Endothelial cell (in vitro differentiated cells): ENCODE measurements at places on chromosomes 5 and 9.
A peak's percentile ranks its signal among the peaks of the same experiment; 100 is the strongest.

- no peak for DNase-seq
- no peaks in the 10 kb centered on the region for H3K36me3 ChIP-seq
- H3K4me1 ChIP-seq = no peaks in the 10 kb centered on the region
- peaks cover 2% of the 10 kb centered on the region for H3K27me3 ChIP-seq
These were observed 45.5 kb upstream of the SPATA31E1 start for GRCh38 chr9:87836951-87837705.

GRCh38 chr5:136028782-136029742 lies at the start of gene TGFBI:
TSS of gene TGFBI (plus strand) at chr5:136028988. CDS start at chr5:136029056, 68 bp downstream.
- DNase-seq = peak; percentile 70
- H3K36me3 ChIP-seq = no peaks in the 10 kb centered on the region
- peaks cover 14% of the 10 kb centered on the region for H3K4me1 ChIP-seq
- H3K27ac ChIP-seq = no peak within 1 kb of the TSS

DNA sequence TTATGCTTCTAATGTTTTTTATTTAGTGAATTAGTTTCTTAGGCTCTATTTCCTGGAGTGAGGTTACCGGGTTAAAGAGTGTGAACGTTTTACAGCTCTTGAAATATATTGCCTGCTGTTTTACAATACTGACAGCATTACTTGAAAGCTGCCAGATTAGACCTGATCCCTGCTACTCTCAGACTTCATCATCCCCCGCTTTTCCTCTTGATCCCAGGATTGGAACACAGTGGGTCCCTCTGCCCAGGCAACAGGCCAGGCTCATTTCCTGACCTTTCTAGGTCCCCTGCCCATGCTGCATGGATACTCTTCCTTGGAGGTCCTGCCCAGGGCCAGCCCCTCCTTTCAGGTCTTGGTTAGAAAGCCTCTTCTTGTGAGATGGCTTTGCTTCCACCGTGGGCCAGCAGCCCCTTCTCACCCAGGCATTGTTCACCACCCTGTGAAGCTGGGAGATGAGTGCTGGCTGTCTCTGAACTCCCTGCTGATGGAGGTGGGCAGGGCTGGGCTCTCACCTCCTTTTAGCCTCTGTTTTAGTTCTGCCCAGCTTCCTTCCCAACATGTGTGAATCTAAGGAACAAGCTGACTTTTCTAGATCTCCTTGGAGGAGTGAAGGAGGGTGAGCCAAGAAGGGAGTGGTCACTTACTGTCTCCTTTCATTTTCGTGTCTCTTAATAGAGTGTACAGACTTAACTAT lies 15.5 kb upstream of the FAM120AOS start:
- DNase-seq = no peak
- peaks cover 42% of the 10 kb centered on the region for H3K4me1 ChIP-seq
- no peaks in the 10 kb centered on the region for H3K27me3 ChIP-seq
- no peak overlapping the region for H3K27ac ChIP-seq
- no peaks in the 10 kb centered on the region for H3K36me3 ChIP-seq

GRCh38 chr9:121731919-121732318 lies 80.5 kb downstream of the DAB2IP start:
- DNase-seq = no peak
- peaks cover 6% of the 10 kb centered on the region for H3K36me3 ChIP-seq
- H3K4me1 ChIP-seq = peaks cover 36% of the 10 kb centered on the region
- peak overlapping the region; percentile 48 for H3K27ac ChIP-seq
- no peak overlapping the region for H3K4me3 ChIP-seq

DNA sequence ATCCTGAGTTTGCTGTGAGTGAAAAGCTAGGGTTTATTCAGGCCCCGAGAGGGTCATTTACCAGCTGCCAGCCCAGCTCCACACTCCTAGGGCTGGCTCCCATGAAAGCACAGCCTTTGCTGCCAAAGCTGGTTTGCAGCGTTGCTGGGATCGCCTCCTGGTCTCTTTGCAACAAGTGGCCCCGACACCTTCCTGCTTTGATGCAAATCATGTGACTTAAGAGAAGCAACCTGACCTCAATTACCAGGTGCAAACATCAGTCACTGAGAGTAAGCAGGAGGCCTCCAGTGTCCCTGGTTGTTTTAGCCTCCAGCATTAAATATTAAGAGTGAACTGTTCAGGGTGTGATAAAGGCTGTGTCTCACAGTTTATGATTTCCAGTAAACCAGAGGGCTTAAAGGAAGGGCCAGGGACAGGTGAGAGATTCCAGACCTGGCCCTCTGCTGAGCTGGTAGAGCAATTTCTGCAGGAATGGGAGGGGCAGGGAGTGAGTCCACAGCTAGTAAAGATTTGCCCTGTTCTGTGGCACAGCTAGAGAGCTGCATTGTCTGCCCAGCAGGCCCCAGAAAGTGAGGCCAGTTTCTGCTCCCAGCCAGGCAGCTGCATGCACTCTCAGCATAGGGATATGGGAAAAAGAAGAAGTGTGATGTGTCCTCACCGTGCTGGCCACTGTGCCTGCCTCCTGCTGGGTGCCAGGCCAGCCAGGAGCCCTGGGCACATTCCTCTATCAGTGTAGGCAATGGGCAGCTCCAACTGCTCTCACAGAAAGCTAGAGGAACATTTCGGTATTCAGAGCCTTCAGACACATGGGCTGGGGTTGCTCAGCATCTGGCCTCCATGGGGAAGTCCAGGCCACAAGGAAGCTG lies 58.0 kb downstream of the SLC22A5 start:
- DNase-seq = no peak
- no peaks in the 10 kb centered on the region for H3K4me1 ChIP-seq
- no peaks in the 10 kb centered on the region for H3K27me3 ChIP-seq
- no peak overlapping the region for H3K4me3 ChIP-seq
- no peaks in the 10 kb centered on the region for H3K36me3 ChIP-seq

GRCh38 chr9:13915591-13916301 lies 398.2 kb downstream of the NFIB start:
- no peaks in the 10 kb centered on the region for H3K27me3 ChIP-seq
- H3K4me3 ChIP-seq = no peak overlapping the region
- H3K36me3 ChIP-seq = no peaks in the 10 kb centered on the region

- no peaks in the 10 kb centered on the region for H3K36me3 ChIP-seq
- no peak for DNase-seq
- H3K27me3 ChIP-seq = no peaks in the 10 kb centered on the region
These were observed 638.3 kb upstream of the DMAC1 start for GRCh38 chr9:8437876-8438275.

- H3K4me1 ChIP-seq = peaks cover 30% of the 10 kb centered on the region
- no peaks in the 10 kb centered on the region for H3K27me3 ChIP-seq
- no peak for DNase-seq
- no peaks in the 10 kb centered on the region for H3K36me3 ChIP-seq
- H3K4me3 ChIP-seq = no peak overlapping the region
These were observed 105.6 kb downstream of the NR6A1 start for GRCh38 chr9:124665391-124666058.

GRCh38 chr9:129171993-129172751 lies 5.9 kb downstream of the IER5L start:
- no peaks in the 10 kb centered on the region for H3K36me3 ChIP-seq
- peaks cover 15% of the 10 kb centered on the region for H3K4me1 ChIP-seq
- H3K27ac ChIP-seq = no peak overlapping the region
- no peak overlapping the region for H3K4me3 ChIP-seq

DNA sequence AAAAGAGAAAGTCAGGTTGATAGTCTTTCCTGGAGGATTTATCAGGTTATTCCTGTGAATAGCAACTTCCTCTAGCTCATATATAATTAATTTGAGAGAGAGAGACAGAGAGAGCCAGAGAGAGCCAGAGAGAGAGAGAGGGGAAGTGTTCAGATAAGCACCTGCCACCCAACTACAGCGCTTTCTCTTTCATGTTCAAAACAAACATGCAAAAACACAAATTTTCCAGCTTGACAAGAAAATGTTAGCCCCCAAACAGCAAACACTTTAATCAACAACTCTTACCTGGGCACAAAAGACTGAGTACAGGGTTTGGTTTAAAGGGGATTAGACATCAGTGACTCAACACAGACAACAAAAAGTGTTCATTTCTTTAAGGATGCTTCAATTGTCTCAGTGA lies 61.7 kb upstream of the PLPP6 start:
- H3K27me3 ChIP-seq = no peaks in the 10 kb centered on the region
- H3K4me1 ChIP-seq = peaks cover 49% of the 10 kb centered on the region
